Right ventricle myocardium inferior (tissue), 1 donor: ENCODE measurements at places on chromosomes 12 and 14.

- DNase-seq: no peak
Observed at GRCh38 chr14:51529736-51530135, 122.0 kb upstream of the FRMD6 start.

- no peak for DNase-seq
Observed at GRCh38 chr12:111203969-111204368, 164.9 kb downstream of the PHETA1 start.

DNA sequence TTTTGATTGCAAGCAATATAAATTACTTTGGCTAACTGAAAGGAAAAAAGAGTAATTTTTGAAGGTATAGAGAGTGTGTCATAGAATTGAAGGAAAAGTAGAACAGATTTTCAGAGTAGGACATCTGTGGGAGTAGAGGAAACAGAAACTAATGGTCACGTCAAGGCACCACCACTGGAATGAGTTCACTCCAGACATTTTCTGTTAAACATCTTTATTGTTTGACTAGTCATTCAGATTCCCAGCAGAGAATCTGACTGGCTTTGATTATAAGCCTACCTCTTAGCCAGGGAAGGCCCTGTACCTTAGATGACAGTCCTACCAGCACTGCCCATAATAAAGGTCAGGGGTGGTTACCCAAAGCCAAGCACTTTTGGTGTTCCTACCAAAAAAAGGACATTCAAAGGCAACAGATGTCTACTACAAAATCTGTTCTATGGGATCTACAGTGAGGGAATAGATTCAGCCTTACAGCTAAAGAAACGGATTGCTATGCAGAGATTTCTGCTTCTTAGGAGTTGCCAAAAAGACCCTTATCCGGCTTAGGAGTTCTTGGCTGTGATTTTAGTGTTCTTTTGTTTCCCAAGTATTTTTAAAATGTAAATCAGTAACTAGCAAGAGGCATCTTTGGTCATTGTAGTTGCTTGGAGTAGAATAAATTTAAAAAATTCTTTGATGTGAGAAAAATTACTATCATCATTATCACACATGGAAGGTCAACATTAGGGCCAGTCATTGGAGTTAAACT is 410.8 kb downstream of the RAD51B start:
- DNase-seq: no peak

GRCh38 chr12:25789541-25789944 is 168.9 kb upstream of the RASSF8 start:
- DNase-seq: no peak

DNA sequence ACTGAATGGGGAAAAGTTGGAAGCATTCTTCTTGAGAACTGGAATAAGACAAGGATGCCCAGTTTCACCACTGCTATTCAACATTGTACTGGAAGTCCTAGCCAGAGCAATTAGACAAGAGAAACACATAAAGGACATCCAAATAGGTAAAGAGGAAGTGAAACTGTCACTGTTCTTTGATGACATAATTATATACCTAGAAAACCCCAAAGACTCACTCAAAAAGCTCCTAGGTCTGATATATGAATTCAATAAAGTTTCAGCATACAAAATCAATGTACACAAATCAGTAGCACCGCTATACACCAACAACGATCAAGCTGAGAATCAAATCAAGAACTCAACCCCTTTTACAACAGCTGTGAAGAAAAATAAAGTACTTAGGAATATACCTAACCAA is 157.3 kb upstream of the DDHD1 start:
- no peak for DNase-seq

GRCh38 chr14:67186789-67187584 is 2.3 kb upstream of the GARIN2 start:
- no peak for DNase-seq

- no peak for DNase-seq
Observed at GRCh38 chr14:44030831-44031383, 476.2 kb downstream of the FSCB start.

GRCh38 chr12:107439026-107439738 is 246.4 kb upstream of the PWP1 start:
- DNase-seq: no peak

DNA sequence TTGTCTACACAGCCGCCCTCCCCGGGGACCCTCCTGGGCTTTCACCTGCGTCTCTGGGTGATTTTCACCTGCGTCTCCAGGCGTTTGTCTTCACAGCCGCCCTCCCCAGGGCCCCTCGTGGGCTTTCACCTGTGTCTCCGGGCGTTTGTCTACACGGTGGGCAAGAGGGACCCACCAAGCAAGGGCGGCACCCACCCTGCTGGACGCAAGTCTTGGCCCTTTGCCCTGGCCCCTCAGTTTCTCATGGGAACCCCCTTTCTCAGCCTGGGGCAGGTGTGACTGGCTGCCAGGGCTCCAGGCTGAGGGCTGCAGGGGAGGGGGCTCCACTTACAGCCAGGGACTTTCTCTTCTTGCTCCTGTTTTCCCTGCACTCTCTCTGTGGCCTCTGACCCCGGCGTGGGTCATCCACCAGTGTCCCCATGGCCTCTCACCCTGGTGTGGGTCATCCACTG is 68.6 kb upstream of the GALNT9 start:
- peak; percentile 54 for DNase-seq

- no peak for DNase-seq
Observed at GRCh38 chr14:100201701-100202100, 37.2 kb upstream of the YY1 start.

DNA sequence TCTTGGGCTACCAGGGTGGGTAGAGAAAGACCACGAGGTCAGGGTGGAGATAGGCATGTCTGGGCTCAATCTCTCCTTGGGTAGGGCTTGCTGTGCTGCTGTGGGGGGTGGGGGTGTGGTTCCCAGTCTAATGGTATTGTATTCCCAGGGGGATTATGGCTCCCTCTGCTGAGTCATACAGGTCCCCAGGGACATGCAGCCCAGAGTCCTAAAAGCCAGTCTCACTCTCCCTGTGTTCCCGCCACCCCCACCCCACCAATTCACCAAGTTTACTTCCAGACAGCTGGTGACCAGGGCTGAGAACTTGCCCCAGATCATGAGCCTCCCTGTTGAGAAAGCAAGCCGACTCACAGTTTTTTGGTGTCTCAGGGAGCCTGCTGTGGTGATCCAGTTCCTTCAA is 367.6 kb downstream of the C12orf75 start:
- no peak for DNase-seq

GRCh38 chr14:89814126-89814525 is 140.4 kb downstream of the EFCAB11 start:
- DNase-seq: no peak

- peak; percentile 96 for DNase-seq
Observed at GRCh38 chr14:103118663-103119404, 4.4 kb upstream of the TNFAIP2 start.

DNA sequence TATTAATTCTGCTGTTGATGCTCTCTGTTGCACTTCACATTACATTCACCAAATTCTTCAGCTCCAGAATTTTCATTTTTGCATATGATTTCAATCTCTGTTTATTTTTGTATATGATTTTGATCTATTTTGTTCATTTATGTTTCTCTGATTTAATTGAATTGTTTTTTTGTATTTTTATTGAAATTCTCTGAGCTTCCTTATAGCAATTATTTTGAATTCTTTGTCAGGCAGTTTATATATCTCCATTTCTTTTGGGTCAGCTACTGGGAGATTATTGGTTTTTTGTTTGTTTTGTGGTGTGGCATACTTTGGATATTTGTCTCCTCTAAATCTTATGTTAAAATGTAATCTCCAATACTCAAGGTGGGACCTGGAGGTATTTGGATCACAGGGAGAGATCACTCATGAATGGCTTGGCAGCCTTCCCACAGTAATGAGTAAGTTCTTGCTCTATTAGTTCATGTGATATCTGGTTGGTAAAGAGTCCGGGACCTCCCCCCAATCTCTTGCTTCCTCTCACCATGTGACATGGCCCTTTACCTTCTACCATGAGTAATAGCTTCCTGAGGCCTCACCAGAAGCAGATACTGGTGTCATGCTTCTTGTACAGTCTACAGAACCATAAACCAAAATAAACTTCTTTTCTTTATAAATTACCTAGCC is 8.7 kb upstream of the TCL1A start:
- no peak for DNase-seq

DNA sequence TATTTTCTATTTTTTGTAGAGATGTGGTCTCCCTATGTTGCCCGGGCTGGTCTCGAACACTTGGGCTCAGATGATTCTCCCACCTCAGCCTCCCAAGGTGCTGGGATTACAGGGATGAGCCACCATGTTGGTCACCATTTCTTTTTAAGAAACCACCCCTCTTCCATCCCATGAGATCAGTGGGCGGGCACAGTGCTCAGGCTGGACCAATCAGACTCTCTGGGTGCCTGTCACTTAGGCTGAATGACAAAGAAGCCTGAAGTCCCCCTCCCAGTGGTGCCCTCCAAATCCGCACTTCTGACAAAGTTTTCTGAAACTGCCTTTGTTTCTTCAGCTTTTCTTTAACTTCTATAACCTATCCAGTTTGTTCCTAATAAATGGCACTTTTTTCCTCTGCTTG is 48.2 kb downstream of the CALM1 start:
- no peak for DNase-seq

DNA sequence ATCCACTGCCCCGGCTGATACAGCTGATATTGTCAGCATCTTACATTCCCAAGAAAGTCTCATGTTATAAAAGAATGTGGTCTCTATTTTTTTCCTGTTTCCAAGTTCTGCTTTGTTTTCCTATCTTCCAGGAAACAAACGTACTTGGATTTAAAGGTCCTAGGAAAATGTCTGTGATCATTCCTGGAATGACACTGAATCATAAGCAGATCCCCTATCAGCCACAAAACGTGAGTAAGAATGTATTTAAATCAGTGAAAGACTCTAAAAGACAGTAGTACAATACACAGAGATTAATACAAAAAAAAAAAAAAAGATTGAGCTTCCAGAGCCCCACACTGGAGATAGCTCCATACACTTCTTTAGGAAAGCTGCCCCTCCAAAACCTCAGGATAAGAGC is 21.7 kb upstream of the TEAD4 start:
- no peak for DNase-seq

GRCh38 chr12:89529738-89530137 is 3.9 kb upstream of the POC1B start:
- no peak for DNase-seq

- DNase-seq: peak; percentile 32
Observed at GRCh38 chr12:109727746-109728726, 14.4 kb downstream of the FAM222A start.

DNA sequence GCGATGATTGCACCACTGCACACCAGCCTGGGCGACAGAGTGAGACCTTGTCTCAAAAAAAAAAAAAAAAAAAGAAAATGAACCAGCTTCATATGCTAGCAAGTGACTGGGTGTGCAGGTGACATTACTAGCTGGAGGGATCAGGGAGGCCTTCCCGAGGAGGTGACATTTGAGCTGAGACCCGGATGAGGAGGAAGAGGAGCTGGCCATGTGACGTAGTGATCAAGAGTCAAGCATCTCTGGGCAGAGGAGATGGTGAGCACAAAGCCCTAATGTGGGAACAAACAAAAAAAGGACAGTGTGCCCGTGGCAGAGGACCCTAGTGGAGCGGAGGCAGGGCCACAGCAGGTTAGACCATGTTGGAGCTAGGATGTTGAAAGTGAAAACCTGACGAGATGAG is 3.5 kb upstream of the PTPN6 start:
- peak; percentile 35 for DNase-seq

DNA sequence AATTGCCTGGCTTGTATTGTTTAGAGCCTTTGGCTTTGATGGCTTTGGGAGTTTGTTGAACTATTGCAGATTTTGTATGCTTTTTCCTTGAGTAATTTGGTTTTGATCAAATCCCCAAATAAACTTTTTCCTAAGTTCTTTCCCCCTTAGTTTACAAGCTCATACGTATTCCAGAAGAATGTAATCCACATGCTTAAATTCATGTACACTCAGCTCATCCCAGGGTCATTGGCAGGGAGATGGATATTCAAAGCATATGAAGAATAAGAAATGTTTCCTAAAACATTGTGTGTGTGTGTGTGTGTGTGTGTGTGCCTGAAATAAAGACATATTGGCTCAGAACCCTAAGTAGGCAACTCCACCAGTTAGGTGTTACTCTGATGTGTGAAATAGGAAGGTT is 89.4 kb downstream of the TMEM30B start:
- no peak for DNase-seq

DNA sequence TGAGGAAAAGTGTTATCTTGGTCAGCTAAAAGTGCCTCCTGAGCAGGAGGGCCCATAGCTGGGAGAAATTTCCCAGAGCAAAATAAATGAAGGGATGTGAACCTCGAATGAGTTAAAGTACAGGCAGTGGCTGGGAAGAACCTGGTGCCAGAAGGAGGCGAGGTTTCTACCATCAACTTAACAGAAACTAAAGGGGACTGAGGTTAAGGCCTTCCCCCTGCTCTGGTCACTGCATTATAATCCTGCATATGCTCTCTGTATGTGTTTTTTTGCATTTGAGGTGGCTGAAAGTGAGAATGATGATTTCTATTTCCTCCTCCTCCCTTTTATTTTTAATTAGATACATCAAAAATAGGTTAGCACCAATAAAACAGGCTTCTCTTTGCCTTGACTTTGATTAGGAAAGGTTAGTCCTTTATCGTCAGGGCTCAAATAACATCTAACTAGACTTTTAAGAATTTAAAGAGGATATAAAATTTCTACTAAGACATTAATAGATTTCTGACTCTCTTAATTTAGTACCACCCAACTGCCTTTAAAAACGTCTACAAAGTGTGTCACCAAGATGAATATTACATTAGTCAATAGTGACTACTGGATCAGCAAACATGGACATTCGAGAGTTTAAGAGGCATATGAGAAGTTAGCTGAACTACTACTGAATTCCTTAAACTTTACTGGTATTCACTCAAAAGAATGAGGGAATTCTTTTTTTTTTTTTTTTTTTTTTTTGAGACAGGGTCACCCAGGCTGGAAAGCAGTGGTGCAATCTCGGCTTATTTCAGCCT is 49.2 kb downstream of the GALNT4 start:
- no peak for DNase-seq

GRCh38 chr12:80068173-80068572 is 31.2 kb upstream of the OTOGL start:
- no peak for DNase-seq

DNA sequence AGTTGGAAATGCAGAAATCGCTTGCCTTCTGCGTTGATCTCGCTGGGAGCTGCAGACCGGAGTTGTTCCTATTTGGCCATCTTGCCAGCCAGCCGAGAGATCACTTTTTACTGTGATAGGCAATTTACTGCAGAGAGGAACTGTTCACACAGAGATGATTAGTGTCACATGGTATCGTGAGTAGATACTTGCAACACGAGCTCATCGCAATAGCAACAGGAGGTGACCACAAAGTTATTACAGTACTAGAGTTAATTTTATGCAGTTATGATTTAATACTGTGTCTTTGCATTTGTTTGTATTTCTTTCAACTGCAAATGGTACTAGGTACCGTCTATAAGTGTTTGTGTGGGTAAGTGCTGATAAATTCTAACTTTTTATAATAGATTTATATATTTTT is 27.8 kb downstream of the NOPCHAP1 start:
- DNase-seq: no peak

DNA sequence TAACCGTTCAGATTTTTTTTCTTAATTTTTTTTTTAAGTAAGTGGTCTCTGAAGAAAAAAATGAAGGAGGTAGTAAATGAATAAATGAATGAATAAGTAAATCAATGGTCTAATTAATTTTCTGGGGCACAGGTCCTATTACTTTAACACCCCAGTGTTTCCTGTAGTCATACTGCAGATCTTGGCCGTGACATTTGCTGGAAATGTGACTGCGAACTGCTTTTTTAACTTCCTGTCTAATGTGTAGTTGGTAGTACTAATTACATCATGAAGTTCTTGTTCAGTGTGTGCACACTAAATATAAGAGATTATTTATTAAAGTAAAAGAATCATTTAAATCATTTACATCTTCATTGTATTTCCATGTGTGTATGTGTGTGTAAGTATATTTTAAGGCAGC is 45.4 kb downstream of the AEBP2 start:
- no peak for DNase-seq
